Stimulated activated CD8-positive, alpha-beta memory T cell treated with anti-CD3 and anti-CD28 coated beads, Interleukin-15, amount 100 ng/mL, for 4 hours (primary cell): ENCODE measurements at places on chromosomes 4 and X.

DNA sequence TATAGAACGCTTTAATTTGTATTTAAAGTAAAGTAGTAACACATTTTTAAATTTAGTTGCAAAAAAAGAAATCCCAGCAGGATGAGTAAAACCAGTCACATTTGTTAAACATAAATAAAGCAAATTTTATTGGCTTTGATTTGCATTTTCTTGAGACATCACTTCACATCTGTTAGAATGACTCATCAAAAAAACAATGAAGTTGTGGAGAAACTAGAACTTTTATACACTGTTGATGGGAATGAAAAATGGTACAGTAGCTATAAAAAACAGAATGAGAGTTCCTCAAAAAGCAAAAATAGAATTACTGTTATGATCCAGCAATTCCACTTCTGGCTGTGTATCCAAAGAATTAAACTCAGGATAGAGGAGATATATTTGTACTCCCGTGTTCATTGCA lies 454.0 kb upstream of the KLHL4 start:
- DNase-seq = no peak

DNA sequence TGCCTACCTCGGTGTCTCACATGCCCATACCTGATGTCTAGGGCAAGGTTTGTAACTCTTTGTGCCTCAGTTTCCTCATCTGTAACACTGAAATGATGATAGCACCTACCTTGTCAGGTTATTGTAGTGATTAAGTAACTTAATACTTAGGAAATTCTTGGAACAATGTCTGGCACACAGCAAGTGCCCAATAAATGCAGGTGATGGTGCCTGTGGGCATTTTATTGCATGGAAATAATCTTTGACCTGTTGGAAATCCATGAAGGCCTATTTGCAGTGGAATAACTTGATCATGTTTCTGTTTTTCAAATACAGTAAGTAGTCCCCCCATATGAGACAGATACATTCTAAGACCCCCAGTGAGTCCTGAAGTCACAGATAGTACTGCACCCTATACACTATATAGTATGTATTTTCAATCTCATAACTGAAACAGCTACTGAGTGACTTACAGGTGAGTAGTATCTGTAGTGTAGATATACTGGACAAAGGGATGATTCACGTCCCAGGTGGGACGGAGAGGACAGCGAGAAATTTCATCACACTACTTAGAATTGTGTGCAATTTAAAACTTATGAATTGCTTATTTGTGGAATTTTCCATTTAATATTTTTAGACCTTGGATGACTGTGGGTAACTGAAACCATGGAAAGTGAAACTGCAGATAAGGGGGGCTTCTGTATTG lies 42.1 kb downstream of the AFF1 start:
- DNase-seq = no peak

- no peak for DNase-seq
Measured at GRCh38 chr4:108094131-108094530, 74.6 kb downstream of the LEF1 start.

DNA sequence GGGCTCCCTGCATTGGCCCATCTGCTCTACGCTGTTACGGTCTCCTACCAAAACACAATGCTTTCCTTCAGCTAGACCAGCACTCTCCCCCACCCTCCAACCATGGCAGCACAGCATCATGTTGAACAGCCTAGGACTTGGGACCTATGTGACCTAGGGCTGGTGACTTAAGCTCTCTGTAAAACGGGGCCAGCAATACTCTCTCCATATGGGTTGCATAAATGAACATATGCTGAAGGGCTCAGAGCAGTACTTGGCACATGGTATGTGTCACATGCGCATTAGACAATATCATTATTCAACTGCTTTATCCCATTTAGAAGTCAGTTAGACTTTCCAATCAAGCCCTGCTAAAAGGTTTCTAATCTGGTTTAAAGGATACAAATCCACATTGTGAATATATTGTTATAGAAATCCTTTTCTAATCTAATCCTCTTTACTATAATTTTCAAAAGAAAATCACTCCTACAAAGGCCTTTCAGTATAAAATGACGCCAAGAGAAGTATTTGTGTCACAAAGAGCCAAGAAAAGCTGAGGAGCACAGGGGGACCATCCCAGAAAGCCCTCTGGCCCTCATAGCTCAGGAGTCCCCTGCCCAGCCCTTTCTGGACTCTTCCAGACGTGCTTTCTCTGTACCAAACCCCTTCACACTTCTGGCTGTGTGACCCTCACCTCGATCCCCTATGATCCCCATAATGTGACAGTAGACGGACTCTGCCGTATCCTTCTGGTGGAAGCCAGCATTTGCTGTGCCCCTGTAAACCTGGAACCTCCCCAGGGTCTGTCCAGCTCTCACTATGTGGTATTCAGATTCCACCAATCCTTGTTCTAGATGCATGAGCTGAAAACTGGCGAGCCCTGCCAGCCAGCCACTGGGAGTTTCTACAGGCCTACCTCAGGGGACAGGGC lies 42.3 kb downstream of the NSG1 start:
- no peak for DNase-seq

DNA sequence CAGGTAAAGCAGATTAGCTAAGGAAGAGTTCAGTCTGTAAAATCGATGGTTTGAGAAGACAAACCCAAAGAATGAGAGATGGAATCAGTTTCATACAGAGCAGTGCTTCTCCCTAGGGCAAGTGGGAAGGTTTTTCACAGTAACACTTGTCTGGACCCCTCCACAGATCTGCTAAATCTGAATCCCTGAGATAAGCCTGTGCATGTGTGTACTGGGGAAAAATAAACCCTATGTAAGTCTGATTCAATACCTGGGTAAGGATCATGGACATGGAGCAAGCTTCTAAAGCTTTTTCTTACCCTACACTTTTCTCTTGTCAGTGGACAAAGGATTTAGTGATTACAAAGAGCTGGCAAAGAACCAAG lies 13.6 kb downstream of the ELOVL6 start:
- no peak for DNase-seq

GRCh38 chr4:158481811-158482210 lies 39.9 kb upstream of the RXFP1 start:
- no peak for DNase-seq

- no peak for DNase-seq
Measured at GRCh38 chr4:41426539-41426938, 111.4 kb upstream of the LIMCH1 start.

DNA sequence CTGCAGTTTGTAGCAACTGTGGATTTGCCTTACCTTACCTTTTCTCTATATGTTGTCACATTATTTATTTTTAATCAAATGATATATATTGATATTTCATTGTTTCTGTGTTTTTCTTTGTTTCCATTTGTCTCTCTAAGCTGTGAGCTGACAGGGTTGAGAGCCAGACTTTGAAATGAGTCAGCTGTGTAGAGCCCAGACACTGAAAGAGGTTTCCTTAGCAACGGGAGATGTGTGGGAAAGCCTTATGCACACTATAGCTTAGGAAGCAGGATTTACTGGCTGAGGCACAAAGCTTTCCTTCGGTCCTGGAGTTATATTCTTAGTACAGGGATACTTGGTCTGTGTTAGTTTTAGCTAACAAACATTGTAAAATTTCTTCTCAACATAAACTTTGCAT lies 192.2 kb downstream of the FGF13 start:
- no peak for DNase-seq

DNA sequence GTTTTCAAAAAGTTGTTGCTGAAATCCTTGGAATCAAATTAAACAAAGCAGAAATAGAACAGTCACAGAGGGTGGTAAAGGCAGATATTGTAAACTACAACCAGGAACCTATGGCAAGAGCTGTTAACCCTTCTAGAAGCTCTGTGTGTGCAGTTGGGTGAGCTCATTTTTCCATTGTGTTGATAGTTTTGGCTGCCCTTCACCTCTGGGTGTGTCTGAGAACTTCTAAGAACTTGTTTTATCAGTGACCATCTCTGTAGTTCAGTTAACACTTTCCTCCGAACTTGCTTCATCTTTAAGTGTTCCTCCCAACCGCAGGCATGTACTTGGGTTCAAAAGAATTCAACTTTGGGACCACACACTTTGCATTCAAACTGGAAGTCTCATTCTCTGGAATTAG lies 32.7 kb downstream of the RBMX start:
- peak; percentile 0 for DNase-seq

DNA sequence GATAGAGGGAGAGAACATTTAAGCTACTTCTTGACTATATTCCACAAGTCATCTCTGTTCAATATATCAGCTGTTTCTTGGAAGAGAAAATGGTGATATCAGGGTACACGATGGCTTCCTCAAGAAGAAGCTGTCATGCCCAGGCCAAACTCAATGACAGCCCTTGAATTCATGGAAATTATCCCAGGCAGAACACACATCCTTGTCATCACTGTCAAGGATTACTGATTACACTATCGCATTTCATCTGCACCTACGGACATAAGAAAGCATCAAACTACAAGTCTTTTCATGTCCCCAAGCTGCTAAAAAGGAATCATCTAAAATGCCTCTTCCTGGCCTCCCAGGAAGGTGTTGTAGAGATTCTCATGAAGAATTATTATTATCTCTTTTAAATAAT lies 165.2 kb upstream of the SLC7A11 start:
- DNase-seq = no peak

DNA sequence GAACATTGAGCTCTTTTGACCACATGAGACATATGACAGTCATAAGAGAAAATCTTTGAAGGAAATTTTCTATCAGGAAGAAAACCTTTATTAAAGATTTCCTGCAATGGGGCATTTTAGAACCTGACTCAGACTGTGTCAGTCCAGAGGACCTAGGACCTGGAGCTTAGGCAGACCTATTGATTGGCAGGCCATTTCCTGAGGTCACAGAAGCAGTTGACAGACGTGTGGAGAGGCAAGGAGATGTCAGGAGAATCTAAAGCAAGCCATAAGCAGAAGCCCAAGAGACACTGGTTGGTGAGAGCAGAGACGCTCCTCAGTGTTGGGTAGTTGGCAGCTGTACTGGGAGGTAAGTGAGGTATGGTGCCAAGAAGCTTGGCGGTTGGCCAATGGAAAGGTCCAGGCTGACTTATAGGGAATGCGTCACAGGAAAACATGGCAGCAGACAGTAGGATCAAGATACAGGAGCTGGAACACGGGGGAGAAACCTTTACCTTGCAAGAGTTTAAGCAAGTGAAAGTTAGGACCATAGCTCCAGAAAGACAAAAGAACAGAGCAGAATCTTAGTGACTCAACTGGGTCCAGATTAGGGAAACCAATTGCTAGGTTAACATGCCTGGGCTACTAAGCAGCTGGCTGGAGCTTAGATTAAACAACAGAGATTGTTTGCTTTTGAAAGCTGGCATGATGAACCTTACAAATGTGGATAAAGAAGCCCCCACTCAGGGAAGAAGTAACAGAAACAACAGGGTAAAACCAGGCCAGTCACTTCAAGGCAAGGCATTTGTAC lies 18.6 kb downstream of the PALLD start:
- no peak for DNase-seq

DNA sequence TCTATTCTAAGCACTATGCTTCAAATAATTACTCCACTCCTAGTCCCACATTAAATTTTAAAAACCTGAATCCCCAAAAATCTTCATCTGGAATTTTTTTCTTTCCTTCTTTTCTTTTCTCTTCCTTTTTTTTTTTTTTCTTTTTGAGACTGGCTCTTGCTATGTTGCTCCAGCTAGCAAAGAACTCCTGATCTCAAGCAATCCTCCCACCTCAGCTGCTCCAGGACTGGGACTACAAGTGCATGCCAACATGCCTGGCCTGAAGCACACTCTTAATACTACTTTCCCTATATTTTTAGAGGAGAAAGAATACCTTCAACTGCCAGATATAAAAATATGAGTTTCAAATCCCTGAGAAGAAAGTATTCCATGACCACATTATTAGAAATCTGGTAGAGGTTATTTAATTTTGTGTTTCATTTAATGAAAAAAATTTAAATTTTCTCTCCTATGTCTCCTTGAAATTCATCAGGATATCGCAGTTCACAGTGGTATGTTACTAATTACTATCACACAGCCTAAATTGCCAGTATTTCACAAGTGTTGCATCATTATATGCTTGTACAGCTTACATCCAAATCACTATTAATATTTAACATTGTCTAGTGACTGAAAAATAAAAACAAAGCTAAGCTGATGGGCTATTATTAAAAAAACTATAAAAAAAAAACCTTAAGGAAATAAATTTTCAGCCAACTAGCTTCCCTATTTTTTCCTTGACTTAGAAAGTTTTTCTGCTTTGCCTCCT lies 227.8 kb downstream of the NAF1 start:
- no peak for DNase-seq

DNA sequence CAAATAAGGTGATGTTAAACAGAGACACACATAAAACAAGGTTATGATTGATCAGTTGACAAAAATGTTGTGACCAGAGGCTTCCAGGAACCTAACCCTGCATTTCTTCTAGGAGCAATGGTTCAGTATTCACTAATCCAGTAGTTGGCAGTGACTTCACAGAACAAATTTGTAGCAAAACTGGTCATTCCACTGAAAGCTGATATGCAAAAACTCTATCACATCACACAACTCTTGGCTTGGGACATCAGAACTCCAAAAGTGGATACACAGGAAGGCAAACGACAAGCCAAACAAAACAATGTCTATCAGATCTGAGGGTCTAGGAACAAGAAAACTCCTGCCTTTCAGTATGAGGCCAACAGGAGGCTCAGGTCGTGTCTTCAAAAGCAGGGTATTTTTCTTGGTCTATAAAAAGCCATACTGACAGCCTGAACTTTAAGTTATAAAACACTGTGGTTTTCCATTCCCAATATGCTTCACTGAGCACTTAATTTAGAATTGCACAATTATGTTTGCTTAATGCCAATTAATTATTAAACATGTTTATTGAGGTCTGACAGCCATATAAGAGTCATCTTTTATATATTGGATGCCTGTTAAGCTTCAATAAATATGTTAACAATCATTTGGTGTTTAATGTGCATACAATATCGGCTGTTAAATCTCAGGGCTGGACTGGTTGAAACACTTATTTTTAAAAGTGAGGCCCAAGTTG lies 45.6 kb downstream of the SOD3 start:
- no peak for DNase-seq

- DNase-seq = no peak
Measured at GRCh38 chr4:77151241-77151640, 5.8 kb upstream of the CCNG2 start.

GRCh38 chrX:11757719-11758399 lies at the start of gene MSL3:
MSL3 (plus strand) TSS chrX:11758237; CDS start chrX:11758264, 27 bp downstream.
- peak; percentile 22 for DNase-seq

DNA sequence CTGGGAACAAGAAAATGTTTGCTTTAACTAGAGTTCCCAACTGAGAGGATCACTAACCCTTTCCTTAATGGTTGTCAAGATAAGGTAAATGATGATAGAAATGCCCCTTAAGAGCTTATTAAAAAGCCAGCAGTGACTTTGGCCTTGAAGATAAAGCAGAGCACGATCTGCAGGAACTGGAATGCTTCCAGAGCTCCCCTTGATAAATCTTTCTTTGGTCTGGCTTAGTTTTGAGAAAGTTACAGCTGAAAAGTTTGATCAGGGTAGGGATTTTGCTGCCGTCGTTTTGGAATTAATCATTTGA lies 64.0 kb downstream of the PTTG2 start:
- DNase-seq = no peak

GRCh38 chrX:8803326-8803725 lies 2.1 kb upstream of the FAM9A start:
- no peak for DNase-seq

GRCh38 chrX:46941341-46941740 lies 29.1 kb downstream of the JADE3 start:
- DNase-seq = no peak
